ENCODE measurements at places on chromosomes 16 and 17.

- DNase-seq: no peak
Measured at GRCh38 chr16:21982108-21982507, 18.8 kb downstream of the PDZD9 start.

GRCh38 chr16:74724820-74725549 is 24.3 kb upstream of the MLKL start:
- DNase-seq: no peak

DNA sequence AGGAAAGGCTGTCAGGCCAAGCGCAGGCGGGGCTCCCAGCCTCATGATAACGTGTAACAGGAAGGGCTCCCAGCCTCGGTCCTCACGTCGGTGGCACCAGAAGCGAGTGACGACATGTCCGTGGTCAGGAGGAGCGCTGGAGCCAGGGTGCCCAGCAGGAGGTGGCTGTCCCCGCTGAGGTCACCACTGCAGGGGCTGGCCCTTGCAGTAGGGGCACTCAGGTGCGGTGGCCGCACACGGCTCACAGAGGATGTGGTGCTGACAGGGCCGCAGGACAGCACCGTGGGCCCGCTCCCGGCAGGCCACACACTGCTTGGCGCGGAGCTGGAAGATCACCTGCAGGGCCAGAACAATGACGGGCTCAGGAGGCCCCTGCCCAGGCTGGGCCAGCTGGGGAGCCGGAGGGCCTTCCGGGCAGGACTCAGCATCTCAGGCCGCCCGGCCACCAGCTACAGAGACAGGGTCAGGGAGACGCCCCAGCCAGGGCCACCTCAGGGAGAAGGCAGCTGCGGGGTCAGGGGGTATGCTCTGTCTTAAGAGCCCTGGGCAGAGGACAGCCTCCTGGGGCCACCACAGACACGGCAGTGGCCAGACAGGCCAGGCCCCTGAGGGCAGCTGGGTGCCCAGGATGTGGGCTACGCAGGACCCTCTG is 14.5 kb downstream of the GNPTG start:
- no peak for DNase-seq

DNA sequence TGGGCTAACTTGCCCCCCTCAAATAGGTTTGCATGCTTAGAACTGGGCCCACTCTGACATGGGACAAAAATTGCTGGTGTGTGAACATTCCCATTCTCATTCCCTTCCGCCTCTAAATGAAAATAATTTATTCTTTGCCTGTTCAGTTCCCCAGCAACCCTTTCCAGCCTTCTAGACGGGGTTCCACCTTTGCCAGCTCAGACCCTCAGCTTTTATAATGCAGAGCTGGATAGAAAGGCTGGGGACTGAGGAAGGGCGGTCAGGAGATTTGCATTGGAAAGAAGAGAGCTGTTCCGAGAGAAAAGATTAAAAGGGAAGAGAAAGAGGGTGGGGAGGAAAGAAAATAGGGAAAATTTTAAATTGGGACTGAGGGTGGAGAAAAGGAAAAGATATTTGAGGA is 151.1 kb upstream of the WSCD1 start:
- DNase-seq: no peak

- DNase-seq: no peak
Measured at GRCh38 chr16:83849421-83849820, 41.6 kb downstream of the HSBP1 start.

All from thymus (tissue), 14 donors.